ENCODE measurements at places on chromosomes 2 and 18.

- DNase-seq = no peak
These were observed 102.9 kb downstream of the DHRS9 start for GRCh38 chr2:169172151-169172735.

- DNase-seq = no peak
These were observed 1159.4 kb downstream of the DSC3 start for GRCh38 chr18:29883114-29883513.

- no peak for DNase-seq
These were observed 47.5 kb downstream of the ANKRD44 start for GRCh38 chr2:197263077-197263476.

DNA sequence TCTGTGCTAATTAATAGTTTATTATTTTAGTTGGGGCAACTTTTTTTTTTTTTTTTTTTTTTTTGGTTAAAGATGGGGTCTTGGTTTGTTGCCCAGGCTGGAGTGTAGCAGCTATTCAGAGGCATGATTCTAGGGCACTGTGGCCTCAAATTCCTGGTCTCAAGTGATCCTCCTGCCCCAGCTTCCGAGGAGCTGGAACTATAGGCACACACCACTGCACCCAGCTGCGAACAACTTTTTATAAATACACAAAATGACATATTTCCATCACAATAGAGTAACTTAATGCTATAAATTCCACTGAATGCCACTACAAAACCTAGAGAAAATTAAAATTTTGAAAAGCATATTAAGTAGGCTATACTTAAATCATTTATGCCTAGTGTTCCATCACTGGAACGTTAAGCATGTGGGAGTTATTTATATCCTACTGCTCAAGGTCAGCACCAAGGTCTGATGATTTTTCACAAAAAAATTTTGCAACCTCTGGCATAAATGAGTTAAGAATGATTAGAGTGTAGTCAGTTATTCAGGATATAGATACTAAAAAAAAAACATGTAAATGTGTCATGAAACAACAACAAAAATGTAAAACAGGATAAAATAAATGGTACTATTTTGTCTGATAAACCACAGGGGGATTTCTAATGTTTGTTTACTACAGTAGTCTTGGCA lies 46.8 kb downstream of the GFPT1 start:
- DNase-seq = no peak

- DNase-seq = no peak
These were observed 23.7 kb upstream of the NRP2 start for GRCh38 chr2:205658572-205658971.

GRCh38 chr2:120576509-120577474 lies 158.9 kb upstream of the GLI2 start:
- DNase-seq = no peak

- DNase-seq = no peak
These were observed 8.2 kb upstream of the APOB start for GRCh38 chr2:21052044-21052443.

DNA sequence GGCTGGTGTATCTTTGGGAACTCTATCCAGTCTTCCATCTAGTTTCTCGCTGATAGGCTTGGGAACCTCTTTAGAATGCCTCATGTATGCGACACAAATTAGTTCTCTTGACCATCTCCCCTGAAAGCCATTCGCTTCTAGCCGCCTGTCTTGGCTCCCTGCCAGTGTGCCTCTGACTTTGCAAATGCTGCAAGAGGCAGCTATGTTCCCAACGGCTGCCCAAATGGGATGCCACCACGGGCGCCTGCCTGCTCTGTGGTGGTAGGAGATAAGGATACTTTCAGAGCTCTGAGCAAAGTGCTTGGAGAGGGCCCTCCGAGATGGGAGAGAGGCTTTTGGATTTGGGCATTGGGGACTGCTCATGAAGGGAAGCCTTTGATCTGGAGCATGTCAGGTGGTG lies 77.7 kb upstream of the IGFBP5 start:
- DNase-seq = no peak

- DNase-seq = no peak
These were observed 94.4 kb downstream of the MGAT5 start for GRCh38 chr2:134348239-134348638.

DNA sequence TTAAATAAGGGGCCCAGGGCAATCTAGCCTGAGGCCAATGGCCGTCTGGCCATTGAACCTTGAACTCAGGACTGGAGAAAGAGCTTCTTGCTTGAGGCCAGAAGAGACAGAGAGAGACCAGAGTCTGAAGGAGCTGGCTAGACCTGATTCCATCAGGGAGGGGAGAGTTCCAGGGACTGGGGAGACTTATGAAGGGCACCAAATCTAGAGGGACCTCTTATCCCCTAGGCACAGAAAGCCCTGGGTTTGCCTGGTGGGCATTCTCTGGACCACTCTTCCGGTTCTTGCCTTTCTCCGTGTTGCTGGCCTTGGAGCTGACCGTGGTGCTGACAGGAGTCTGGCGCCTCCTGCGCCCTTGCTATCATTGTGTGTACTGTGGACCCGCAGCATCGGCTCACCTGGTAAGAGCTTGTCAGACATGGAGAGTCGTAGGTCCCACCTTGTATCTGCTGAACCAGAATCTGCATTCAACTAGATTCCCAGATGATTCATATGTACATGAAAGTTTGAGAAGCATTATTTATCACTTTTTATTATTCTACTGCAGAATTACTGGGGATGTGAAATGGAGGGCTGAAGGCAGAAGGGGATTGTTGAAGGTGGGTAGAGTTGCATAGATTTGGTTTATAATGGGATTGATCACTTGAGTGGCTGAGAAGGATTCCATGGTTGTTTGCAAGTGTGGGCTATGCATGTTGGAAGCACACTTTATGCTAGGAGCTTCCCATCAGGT lies 4.3 kb upstream of the TRPM8 start:
- no peak for DNase-seq

DNA sequence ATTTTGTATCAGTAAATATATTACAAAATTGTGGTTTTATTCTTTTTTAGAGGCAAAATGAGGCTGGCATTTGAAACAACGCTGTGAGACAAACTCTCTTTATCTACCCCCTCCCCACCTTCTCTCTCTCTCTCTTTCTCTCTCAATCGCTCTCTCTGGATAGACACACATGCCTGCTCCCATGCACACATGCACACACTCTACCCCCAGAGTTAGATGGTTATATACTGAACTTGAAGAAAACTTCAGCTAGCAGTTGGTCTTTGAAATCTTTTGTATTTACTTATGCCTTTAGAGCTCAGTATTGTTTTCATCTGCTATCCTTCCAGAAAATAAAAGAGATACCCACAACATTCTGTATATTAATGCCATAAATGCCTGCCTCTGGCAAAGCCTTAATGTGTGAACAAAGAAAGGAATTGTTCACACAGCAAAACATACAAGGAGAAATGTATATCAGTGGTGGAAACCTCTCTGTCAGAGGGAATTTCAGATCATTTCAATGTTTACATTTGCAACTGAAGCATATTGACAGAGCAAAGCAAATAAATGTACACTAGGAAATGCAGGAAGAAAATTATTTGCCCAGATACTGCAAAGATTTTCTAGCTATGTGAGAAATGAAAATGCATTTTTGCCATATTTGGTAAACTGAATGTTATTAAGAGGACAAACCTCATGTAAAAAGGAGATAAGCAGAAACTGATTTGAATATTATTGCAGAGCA lies 217.0 kb upstream of the UBE2E3 start:
- no peak for DNase-seq
